Bronchial epithelial cell (primary cell): ENCODE measurements at places on chromosomes 3 and 15. TPM values are rescaled to one million over a fixed set of nuclear protein-coding genes. Genes with fewer than 3 reads are reported as not detected.
A peak's percentile ranks its signal among the peaks of the same experiment; 100 is the strongest.

Gene PLA2G4E
- total RNA-seq: under 0.01 and 1.4 TPM in 2 replicates

Gene TBC1D23
- total RNA-seq: 36.6 and 46.3 TPM in 2 replicates

Gene CKMT1A
- 15.3 and 38.8 TPM in 2 replicates for total RNA-seq

DNA sequence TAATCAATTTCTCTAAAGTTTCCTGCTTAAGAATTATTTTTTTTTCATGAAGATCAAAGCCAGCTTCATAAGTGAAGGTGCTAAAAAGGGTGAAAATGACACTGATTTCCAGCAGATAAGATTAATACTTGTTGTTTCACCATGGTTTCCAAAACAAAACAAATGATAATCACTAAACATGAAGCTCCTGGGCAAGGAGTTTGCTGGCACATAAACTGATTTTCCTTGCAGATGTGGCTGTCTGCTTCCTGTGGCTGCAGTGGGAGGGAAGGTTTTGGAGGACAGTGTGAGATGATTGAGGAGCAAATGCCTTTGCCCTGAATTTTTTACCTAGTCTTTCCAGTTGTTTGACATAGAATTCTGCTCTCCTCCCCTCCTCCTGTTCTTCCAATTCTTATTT lies 228.8 kb downstream of the DIPK2A start:
- DNase-seq: no peak

GRCh38 chr15:78360367-78360801 lies 20.2 kb downstream of the CRABP1 start:
- no peak for DNase-seq

DNA sequence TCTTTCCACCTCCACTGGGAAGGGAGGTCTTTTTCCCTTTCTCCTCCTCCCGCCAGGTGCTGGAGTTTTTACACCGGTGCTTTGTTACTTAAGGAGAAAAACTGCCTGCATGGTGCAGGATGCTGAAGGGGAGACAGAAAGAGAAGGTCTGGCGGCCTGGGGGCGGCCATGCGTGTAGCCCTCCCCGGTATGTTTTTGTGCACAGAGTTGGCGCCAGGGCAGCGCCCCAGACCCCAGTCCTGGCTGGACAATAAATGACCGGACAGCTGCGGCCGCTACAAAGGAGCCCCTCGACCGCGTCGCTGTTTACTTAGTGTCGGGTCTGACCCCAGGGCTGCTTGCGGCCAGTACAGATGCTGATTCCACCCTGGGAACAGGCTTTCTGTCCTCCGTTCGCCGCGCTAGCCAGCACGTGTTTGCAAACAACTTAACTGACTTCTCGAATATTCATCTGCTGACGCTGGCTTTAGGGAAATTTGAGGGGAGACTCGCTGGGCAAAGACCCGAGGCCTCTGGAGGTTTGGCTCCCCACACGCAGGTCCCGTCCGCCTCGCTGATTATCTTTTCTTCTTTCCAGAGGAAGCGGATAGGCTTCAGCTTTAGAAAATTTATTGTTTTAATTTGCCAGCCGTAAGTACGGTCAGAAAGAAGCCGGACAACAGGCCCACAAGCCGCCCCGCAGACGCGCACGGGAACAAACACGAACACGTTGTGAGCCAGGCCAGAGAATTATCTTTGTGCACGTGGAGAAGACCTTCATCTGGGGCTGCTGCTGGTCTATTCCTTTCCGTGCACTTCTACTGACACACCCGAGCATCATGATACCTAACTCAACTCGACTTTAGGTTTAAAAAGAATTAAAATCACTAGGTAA lies 46.9 kb downstream of the ZIC4 start:
- no peak for DNase-seq

GRCh38 chr3:141643796-141644195 lies 94.3 kb upstream of the RNF7 start:
- peak; percentile 37 for DNase-seq

GRCh38 chr15:64500695-64501395 lies 40.5 kb downstream of the ZNF609 start:
- no peak for DNase-seq

- no peak for DNase-seq
These were observed 36.0 kb downstream of the TSPAN3 start for GRCh38 chr15:77034695-77035489.

DNA sequence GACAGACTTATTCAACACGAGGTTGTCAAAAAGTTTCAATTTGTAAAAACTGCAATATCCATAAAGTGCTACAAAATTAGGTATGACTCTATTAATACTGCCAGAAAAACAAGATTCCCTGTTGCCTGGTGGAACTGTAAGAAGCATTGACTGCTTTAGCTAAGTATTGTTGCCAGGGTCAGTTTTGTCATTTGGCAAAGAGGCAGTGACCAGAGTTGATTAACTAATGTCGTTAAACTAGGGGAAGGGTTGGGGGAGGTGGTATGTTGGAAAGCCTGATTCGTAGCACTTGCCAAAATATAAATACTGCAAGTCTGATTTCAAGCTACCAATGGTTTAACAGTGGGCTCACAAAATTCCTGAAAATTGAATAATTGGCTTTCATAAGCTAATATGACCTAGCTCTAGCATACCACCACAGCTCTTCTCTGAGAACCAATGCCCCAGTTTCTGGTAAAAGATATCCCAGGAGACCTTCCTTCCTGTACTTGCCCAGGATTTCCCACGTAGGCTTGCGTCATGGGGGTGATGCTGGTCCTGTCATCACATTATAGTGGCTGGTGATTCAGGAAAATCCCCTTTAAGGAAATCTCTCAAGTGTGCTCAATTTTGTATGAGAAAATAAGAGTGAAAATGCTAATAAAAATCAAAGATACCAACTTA lies 266.4 kb upstream of the TBC1D5 start:
- no peak for DNase-seq

DNA sequence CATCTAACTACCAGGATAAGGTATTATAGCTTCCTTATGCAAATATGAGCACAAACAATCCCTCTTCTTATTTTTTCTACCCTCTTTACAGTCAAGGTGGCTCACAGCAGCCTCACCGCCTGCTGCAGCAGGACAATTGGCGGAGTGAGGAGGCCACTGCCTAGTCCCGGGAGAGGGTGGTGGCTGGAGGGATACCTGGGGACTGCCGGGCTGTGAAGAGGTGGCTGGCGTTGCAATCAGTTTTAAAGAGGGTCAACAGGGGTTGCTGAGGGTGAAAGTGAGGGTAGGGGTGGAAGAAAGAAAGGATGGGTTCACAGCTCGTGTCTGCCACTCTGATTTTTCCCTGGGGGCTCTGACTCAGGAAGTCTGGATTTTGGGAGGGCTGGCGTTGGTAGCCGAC lies 105.1 kb upstream of the SLC6A6 start:
- DNase-seq: no peak

GRCh38 chr3:10357592-10358308 lies 36.8 kb upstream of the SEC13 start:
- peak; percentile 79 for DNase-seq
